Myocyte (in vitro differentiated cells): ENCODE measurements at places on chromosomes 2 and 18.

DNA sequence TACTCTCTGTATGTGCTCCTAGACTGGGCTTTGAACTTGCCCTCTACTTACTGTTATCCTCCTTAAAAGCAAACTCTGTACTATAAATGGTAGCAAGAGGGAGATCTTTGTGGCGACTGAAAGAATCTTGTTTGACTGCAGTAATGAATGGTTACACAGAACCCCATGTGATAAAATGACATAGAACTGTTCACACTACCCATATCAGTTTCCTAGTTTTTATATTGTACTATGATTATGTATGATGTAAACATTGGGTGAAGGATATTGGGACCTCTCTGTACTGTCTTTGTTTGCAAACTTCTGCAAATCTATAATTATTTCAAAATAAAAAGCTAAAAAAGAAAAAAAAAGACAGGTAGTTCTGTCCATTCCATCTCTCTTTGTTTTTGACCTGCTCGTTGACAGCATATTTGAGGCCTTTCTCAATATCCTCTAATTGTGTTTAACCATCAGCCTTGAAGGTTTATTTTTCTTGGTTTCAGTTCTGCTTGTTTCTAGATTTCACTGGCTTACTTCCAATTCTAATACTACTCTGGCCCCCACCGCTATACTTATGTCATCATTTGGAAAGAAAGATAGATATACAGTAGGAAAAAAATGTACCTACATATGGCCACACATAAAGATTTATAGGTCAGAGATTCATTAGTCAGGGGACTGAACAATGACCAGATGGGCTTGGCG, 79.2 kb upstream of the MYO3B start:
- no peak for DNase-seq

DNA sequence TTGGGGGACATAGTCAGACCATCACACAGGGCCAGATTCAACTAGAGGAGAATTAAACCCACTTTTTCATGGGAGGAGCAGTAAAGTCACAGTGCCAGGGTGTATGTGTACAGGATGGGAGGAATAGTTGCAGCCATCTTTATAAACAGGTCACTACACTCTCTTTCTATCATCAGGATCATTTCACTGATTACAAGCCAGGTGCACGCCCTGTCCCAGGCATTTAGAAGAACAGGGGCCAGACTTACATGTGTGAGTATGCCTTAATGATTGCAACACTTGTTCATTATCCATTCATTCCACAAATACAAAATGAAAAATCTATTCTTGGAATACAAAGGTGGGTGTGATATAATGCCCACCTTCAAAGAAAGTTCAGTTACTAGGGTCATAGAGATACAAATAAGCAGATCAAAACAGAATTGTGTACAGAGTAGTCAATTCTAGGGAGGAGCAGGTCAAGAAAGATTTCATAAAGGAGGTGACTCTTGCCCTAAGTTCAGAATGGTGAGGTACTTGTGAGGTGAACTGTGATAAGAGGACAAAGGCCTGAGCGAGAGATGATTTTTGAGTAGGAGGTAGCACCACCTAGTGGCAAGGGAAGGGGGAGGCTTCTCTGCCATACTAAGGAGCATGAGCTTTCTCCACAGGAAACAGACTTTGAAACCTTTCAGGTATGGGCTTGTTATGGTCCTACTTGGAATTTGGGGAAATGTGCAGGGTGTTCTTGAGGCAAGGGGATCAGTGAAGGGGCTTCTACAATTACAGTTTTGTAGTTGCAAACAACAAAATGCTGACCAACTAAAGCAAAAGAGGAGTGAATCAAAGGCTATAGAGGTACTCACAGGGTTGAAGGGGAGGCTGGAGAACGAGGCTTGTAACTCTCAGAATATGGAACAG, 156.3 kb downstream of the SUCLG1 start:
- DNase-seq: peak; percentile 66

DNA sequence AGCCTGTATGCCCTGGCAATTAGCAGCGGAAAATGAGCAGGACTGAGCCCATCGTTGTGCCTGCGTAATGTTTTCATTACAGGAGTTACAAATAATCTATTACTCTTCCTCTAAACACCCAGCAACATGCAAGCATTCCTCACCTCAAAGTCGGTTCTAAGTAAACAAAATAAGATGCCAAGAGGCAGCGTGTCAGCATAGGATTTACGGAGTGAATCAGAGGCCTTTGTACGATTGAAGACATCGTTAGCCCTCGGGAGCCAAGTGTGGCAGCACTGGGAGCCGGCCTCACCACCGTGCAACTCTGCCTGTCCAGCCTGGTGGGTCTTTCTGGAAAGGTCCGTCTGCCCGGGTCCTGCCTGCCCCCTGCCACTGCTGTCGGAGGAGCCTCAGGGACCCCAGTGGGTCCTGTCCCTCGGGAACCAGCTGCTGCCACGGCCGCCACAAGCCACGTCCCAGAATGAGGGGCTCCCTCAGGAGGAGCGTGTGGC, 80.1 kb upstream of the CTDP1 start:
- DNase-seq: peak; percentile 29

DNA sequence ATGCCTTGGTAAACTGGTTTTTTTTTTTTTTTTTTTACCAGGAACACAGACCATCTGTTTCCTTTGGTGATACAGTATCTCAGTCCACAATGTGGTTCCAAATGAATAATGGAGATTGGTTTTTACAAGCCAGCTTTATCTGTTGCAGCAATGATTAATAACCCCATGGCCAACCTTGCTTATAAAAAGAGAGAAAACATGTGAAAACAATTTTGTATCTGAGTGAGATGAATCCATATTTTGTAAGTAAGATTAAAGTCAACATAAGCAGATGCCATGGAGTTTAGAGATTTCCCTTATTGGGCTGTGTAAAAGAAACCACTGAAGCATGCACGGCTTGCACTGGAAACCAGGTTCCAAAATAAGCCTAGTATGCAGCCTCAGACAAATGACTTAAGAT, 108.6 kb upstream of the CNTNAP5 start:
- DNase-seq: no peak

- no peak for DNase-seq
These were observed 11.8 kb upstream of the DSG2 start for GRCh38 chr18:31486165-31486564.

DNA sequence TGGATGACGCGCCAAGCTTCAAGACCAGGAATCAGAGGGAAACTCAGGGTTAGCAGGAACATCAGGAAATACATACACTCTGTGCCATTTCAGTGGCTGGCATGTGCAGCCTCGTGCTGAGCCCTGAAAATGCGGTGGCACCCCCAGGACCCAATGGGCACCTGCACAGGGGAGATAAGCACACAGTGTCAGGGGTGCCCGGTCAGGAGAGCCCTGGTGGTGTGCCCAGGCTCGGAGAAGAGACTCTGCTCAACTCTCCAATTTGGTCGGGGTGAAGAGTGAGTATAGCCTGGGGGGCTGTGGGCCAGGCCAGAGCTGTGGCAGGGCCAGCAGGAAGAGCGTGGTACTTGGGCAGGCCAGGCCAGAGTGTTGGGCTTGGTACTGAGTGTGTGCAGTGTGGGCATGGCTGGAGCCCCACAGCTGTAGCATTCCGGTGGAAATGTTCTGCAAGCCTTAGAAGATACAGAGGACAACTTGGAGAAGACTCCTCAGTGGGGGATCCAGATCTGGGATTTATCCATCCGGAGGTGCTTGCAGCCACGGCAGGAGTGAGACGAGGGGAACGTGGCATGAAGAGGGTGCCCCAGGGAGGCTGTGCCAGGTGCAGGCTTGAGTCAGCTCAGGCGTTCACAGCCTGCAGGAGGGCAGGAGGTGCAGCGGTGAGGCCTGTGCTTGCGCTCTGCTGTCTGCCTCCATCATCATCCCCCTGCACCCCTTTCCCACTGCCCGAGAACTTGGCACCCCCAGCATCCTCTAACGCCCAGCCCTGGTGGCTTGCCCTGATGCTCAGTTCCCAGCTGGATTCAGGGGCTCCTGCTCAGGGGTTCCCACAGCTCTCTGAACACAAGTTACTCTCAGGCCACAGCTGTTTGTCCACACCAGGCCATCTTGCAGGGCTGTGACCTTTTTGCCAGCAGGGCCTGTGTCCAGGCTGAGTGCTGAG, 451.7 kb upstream of the HS6ST1 start:
- DNase-seq: no peak

DNA sequence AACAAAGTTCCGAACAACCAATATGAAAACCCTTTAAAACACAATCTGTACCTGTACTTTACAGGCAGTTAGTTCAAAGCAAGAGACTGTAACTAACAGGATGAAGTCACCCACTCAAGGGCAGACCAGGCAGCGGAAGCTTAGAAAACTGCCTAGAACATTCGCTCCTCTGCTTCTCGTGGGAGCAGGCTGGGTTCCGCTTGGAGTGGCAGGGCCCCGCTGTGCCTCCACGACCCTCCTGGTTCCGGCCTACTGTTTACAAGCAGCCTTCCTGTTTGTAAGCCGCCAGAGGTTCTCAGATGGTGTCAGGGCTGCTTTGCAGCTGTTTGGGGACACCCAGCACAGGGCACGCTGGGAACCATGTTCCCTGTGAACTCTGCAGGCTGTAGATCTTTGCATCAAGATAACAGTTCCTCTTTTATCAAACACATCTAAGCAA, 31.3 kb downstream of the CIB4 start:
- no peak for DNase-seq

GRCh38 chr2:134078354-134078753, 175.5 kb upstream of the MGAT5 start:
- no peak for DNase-seq

GRCh38 chr2:168566974-168567665, 111.0 kb downstream of the CERS6 start:
- DNase-seq: no peak

DNA sequence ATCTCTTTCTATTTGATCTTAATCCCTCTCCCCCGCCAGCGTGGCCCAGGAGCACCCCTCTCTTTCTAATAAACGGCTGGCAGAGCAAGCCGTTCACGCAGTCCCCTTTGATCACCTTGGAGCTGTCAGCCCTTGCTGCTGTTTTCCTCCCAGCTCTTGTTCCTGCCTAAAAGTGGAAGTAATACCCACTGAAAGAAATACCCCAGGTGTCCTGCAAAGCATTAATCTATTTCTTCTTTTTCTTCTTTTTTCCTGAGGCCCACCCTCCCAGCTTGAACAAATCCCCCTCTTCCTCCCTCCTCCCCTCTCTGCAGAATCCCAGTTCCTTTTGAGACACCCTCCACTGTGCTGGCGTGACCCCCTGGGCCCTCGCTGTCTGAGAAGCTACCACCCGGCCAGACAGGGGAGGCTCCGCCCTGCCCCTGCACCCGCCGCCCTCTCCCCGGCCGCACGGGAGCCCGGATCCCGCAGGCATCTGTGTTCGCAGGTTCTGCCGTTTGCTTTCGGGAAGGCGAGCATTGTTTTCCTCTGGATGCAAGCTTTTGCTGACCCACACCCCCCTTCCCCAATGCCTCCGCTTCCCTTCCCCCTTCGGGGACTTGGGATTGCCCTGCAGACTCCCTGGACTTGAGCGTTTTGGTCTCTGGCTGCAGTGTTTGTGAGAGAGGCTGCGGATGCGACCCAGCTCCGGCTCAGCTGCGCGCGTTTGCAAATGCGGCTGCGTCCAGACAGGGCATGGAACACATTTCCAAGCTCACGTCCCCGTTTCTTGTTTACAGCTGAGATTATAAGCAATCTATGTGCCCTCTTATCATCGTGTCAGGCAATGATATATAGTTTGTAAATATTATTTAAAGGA, 631.5 kb downstream of the NYAP2 start:
- peak; percentile 85 for DNase-seq

DNA sequence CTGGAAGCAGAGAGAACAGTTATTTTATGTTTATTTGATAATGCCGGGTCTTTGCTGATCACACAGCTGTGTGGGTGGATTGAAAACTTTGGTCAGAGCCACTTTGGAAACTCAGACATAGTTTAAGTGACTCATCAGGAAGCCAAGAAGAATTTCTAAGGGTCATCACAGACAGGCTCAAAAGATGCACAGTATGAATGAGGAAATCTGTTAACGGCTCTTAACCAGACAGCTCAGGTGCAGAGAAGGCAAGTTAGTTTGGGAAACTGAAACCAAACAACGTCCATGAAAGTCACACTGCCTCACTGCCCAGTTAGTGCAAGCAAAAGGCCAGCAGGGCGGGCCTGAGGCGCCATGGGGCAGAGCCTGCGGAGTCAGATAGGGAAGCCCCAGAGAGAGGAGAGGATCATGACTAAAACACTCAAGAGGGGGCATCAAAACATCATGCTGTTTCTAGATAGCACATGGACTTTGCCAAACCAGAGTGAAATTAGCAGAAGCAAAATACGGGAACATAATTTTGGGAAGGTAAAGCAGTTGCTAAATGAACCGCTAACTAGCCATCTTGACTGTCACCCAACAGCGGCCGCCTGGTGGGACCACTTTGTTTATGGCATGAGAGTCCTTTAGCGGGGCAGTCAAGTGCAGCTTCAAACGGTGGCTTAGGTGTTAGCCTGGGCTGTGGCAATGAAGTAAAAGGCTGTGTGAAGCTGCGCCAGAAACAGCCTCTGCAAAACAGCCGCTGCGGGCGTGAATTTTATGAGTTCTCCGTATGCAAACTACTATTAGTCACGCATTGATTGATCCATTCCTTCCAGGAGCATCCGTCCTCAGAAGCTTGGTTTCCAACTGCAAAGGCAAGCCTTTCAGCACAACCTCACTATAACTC, 101.2 kb downstream of the KCTD18 start:
- peak; percentile 68 for DNase-seq

DNA sequence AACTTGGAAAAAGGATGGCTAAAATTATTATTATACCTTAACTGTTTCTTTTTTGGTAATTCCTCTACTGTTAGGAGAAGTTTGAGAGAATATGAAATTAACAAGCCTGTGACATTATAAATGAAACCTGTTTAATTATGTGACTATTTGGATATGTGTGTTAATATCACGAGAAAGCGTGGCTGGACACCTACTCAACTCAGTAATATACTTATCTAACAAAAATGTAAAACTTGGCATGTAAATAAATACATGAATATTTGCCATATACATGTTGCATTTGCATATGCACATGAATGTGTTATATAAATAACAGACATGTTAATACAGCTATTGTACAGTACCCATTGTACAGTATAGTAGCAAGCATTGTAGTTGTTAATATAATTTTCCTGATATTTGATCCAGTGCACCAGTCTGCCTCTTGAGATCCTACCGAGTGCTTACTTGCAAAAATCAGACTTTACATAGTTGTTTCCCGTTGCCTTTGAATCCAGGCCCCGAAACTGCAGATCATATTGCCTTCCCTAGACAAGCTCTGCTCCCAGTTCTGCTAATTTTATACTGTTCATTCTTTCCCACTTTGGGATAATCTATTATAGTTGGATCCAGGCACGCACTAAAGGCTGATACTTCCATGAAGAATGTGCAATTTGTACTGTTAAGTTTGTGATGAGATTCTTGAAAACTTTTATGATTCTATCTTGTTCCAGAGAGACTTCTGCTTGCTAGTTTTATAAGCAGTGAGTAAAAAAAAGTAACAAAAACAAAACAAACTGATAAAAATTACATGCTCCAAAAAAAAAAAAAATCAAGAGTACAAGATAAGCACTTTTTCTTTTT, 395.6 kb downstream of the ARHGAP15 start:
- DNase-seq: peak; percentile 69
